ENCODE measurements at places on chromosomes 5 and 9. TPM values are rescaled to one million over a fixed set of nuclear protein-coding genes. Genes with fewer than 3 reads are reported as not detected.

The SPINK5 gene
- total RNA-seq, result not detected

The ENTPD2 gene
- not detected for total RNA-seq

The TSSK1B gene
- total RNA-seq, result 0.30 TPM

The INSL6 gene
- total RNA-seq, result not detected

The LAMC3 gene
- under 0.01 TPM for total RNA-seq

The NREP gene
- 162 TPM for total RNA-seq

The CER1 gene
- not detected for total RNA-seq

The FAM78A gene
- 0.74 TPM for total RNA-seq

The PCDHA9 gene
- under 0.01 TPM for total RNA-seq

The SOWAHA gene
- not detected for total RNA-seq

The PCDHGB6 gene
- total RNA-seq, result 2.8 TPM

The DAB2IP gene
- 20.1 TPM for total RNA-seq

The C1QTNF2 gene
- 0.32 TPM for total RNA-seq

The LCN10 gene
- not detected for total RNA-seq

The MUSK gene
- under 0.01 TPM for total RNA-seq

The GARIN3 gene
- not detected for total RNA-seq

The FAM151B gene
- 4.6 TPM for total RNA-seq

The CCL28 gene
- total RNA-seq, result 1.5 TPM
